ENCODE measurements at places on chromosomes 7 and 10.
A peak's percentile ranks its signal among the peaks of the same experiment; 100 is the strongest.

- DNase-seq: no peak
These were observed 1.4 kb downstream of the GARS1 start for GRCh38 chr7:30596014-30596641.

DNA sequence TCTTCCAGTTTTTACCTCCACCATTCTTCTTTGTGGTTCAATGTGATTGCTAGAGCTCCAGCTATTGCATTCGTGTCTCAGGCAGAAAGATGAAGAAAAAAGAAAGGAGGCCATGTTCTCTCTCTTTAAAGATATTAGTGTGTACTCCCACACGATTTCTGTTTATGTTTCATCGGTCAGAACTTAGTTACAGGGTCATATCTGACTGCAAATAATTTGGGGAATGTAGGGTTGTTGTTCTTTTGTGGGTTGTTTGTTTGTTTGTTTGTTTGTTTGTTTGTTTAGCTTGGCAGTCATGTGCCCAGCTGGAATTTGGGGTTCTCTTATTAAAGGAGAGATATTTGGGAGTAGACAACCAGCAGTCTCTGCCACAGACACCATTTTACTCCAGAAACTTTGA, 53.6 kb upstream of the PIK3CG start:
- no peak for DNase-seq

GRCh38 chr7:18566829-18567228, 71.3 kb downstream of the HDAC9 start:
- DNase-seq: no peak

- no peak for DNase-seq
These were observed 22.6 kb upstream of the KBTBD2 start for GRCh38 chr7:32914184-32914583.

GRCh38 chr10:20877986-20878983, 18.8 kb downstream of the NEBL start:
- no peak for DNase-seq

GRCh38 chr7:97226541-97226940, 109.0 kb downstream of the SDHAF3 start:
- DNase-seq: no peak

- DNase-seq: no peak
These were observed 25.1 kb downstream of the SGCE start for GRCh38 chr7:94630855-94631254.

- no peak for DNase-seq
These were observed 10.1 kb upstream of the GGCT start for GRCh38 chr7:30514776-30515175.

GRCh38 chr7:66379542-66380160, 174.5 kb downstream of the TPST1 start:
- DNase-seq: no peak

DNA sequence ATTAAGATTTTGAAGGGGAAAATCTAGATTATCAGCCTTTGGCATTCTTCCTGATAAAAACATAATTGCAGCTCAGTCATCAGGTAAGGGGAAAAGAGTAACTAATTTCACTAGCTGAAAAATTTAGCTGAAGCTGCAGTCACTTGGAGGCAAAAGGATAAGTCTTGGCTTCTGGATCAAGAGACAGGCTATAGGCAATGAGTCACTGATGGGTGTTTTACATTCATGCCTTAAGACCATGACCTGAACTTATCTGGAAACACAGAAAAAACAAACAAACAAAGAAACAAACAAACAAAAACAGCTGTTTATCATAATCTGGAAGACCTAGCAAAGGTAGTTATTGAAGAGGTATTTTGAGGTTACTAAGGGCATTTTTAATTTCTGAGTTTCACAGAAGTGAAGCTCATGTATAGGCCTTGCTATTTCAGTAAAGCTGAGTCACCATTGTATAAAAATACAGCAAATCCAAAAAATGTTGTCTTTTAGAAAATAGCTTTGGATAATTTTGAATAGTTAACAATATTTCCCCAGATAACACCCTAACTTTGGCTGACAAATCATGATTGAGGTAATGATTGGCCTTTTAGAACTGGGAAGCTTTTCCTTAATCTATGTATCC, 40.3 kb downstream of the ZNF22 start:
- DNase-seq: no peak

GRCh38 chr10:114648368-114648767, 9.7 kb downstream of the ABLIM1 start:
- DNase-seq: no peak

GRCh38 chr10:102120142-102120990, at the start of gene LDB1:
Gene LDB1, minus strand, starts transcription at chr10:102120368. Its CDS starts 258 bp downstream, at chr10:102120110.
- DNase-seq: peak; percentile 63

DNA sequence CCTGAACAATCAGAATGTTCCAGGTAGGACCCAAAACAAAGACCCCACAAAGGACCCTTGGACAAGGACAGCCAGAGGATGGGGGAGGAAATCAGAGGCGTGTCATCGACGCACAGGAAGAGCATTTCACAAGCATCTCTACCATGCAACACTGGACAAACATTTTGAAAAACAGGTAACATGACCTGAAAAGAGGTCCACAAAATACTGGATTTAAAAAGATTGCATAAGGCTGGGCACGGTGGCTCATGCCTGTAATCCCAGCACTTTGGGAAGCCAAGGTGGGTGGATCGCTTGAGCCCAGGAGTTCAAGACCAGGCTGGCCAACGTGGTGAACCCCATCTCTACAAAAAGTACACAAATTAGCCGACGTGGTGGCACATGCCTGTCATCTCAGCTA, 60.5 kb upstream of the RNF32 start:
- DNase-seq: no peak

DNA sequence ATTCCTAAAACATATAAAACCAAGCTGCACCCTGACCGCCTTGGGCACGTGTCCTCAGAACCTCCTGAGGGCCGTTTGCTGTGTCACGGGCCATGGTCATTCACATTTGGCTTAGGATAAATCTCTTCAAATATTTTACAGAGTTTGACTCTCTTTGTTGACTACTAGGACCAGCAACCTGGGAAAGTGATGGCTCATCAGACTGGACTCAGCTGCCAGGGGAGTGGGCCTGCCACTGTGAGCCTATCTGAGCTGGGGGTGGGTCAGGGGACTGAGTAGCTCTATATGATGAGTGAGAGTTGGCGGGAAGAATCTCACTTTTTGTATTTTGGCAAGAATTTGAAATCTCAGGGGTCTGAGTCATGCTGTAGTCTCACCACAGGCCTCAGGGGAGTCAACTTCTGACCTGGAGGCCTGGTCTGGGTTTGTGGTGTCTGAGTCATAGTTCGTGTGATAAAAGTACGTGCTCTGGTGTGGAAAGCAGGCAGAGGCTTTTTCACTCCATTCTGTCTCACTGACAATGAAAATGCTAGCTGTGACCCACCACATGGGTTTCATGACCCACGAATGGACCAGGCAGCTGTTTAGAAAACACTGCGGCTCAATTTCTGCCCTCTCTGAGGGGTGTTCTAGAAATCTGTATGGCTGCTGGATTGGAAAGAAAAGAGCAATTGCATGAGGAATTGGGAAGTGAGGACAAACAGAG, 4.2 kb upstream of the UPP1 start:
- no peak for DNase-seq

DNA sequence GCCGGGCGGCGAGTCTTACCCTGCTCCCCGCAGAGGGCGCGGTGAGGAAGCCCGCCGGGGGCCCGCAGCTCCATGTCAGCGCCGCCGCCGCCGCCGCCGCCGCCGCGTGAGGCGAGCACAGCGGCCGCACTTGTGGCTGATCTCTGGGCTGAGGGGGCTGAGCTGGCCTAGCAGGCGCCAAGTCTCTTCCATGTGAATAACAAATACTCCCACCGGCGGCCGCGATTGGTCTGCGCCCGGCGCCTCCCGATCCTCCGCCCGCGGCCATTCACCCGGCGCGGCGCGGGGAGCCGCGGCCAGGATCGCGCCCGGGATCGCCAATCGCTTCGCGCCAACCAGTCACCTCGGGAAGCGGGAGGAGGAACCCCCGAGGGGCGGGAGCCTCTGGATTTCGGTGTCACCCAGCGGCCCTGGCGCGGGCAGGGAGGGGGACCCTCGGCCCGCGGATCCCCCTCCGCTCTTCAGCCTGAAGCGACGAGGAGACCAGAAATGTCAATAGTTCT, at the start of gene GRM8:
Gene GRM8 (minus strand): TSS at position 164 of the 503 bp plus-strand sequence.
- peak; percentile 76 for DNase-seq

DNA sequence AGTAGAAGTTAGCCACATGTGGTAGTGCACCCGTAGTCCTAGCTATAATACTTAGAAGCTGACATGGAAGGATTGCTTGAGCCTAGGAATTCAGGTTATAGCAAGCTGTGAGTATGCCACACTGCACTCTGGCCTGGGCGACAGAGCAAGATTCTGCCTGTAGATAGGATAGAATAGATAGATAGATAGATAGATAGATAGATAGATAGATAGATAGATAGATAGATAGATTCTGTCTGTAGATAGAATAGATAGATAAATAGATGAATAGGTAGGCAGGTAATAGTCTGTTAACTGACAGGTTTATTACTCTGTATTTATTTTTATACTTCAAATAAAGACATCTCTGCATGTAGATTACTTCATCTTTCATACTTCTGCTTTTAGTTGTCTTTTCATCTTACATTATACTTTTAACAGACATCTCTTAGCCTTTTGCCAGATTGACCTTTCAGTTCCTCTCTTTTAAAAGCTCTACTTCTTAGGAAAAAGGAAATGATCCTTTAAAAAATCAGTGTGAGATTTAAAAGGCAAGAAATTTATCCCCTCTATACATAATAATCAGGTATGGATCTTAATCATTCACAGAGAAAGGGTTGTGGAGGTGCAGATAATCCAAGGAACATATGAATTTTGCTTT, 31.8 kb downstream of the CCAR1 start:
- no peak for DNase-seq

GRCh38 chr10:76091926-76092325, 660.5 kb downstream of the LRMDA start:
- DNase-seq: no peak

DNA sequence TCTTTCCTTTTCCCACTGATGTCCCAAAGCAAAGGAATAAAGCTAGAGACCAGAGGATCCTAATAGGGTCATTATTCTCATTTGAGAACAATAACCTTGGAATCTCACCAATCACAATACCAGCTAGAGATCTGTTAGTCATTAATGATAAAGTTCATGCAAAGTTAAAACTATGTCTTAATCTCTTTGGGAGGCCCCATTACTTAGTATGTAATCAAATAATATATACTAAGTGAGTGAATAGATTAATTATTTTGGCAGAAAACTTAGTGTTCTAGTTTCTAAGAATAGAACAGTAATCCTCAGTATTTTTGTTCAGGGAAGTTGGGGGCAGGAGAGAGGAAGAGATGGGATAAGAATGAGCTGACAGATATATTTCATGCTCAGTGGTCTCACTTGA, 227.2 kb downstream of the MTERF1 start:
- DNase-seq: no peak

DNA sequence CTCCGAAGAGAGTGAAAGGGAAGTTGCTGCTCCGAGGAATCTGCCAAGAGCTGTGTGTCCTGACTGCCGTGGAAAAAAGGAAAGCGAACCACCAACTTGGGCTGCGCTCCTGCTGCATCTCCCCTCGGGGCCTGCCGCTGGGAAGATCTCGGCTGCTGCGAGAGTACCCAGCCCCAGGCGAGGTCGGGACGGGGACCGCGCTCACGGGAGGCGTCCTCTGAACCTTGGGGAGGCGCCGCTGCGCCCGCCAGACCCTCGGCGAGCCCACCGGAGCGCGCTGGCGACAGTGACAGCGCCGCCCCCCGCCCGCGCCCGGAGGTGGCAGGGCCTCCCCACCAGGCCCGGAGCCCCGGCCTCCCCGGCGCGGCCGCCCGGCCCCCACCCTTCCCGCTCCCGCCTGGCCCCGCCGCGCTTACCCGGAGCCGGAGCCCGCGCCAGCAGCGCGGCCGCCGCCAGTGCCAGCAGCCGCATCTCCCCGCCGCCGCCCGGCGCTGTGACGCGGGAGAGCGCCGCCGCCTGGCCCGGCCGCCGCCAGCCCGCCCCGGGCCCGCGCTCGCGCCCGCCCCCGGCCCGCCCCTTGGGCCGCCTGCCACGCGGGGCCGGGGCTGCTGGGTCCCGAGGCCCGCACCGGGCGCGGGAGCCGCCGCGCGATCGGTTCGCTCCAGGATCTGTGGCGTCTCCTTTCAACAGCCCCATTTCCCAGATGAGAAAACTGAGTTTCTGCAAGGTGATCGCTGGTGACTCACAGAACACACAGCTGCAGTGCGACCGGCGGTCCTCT, at the start of gene VSTM4:
Gene VSTM4 (minus strand): TSS at position 508 of the 781 bp plus-strand sequence. CDS start 37 bp downstream, at position 471.
- peak; percentile 9 for DNase-seq

DNA sequence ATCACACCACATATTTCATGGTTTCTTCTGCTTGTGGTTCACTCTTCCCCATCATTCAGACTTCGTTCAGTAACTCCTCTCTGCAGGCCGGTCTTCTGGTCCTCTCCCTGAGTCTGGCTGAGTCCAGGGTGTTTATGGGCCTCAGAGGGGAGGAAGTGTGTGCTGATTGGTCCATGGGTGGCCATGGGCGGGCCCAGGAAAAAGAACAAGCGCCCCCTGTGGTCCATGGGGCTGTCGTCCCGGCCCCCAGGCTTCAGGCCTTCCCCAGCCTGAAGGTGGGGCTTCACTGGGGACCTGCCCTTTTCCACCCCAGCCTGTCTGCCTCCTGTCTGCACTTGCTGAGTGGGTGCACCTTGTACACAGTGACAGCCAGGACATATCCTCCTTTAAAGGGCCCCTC, 123.7 kb downstream of the VIPR2 start:
- no peak for DNase-seq

DNA sequence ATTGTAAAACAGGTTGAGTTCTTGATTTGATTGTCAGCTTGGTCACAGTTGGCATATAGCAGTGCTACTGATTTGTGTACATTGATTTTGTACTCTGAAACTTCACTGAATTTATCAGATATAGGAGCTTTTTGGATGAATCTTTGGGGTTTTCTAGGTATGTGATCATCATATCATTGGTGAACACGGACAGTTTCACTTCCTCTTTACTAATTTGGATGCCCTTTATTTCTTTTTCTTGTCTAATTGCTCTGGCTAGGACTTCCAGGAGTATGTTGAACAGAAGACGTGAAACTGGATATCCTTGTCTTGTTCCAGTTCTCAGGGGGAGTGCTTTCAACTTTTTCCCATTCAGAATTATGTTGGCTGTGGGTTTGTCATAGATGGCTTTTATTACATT, 86.9 kb downstream of the EXOC4 start:
- no peak for DNase-seq

GRCh38 chr7:157501581-157501980, 164.8 kb downstream of the DNAJB6 start:
- DNase-seq: no peak

DNA sequence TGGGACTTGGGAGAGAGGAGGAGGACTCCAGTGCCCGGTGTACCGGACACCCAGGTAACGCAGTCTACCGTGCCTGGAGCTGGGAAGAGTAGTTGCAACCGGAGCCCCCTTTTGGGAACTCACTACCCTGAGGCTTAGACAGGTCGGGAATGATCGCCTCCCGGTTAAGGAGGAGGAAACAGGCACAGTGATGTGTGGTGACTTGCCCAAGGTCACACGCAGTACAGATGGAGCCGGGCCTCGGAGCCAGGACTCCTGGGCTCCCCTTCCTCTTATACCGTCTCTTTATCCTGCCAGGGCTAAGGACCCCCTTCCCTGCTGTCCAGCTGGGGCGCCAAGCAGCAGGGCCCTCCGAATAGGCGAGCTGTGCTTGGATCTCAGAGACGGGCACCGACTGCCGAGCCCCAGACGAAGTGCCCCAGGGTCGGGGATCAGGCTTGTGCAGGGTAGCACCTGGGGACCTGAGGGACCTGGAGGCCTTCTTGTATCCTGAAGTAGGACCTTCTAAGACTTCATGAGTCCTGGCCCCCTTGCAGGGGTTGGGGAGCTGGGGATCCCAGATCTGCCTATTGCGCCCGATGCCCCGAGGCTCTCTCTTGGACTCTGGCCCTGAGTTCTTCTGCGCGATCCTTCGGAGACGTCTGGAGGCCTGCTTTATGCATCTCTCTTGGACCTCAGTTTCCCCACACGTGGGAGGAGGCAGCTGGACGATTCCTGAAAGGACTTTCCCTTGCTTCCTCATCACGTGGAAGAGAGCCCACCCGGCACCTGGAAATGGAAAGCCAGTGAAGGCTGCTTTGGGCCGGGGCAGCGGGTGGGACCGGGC, 767 bp upstream of the CYP26A1 start:
- DNase-seq: no peak
